ENCODE measurements at places on chromosomes 2 and 18.

- DNase-seq: no peak
These were observed 38.7 kb downstream of the PTGR3 start for GRCh38 chr18:75170022-75170789.

DNA sequence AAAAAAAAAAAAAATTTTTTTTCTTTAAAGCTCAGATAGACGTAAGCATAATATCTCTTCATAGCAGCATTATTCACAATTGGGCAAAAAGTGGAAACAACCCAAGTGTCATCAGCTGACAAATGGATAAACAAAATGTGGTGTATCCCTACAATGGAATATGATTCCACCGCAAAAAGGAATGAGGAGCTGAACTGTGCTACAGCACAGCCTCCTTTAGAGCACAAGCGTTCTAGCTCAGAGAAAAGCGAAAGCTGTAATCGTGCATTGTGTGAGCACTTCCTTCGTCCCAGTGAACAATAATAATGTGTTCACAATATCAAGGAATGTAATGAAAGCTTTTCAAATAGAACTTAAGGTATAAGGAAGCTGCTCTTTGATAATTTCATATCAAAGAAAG is 11.7 kb upstream of the CHMP1B start:
- DNase-seq: no peak

- no peak for DNase-seq
These were observed 164.8 kb downstream of the MYCN start for GRCh38 chr2:16104949-16105668.

GRCh38 chr2:235870515-235870914 is 297.7 kb downstream of the GBX2 start:
- DNase-seq: no peak

DNA sequence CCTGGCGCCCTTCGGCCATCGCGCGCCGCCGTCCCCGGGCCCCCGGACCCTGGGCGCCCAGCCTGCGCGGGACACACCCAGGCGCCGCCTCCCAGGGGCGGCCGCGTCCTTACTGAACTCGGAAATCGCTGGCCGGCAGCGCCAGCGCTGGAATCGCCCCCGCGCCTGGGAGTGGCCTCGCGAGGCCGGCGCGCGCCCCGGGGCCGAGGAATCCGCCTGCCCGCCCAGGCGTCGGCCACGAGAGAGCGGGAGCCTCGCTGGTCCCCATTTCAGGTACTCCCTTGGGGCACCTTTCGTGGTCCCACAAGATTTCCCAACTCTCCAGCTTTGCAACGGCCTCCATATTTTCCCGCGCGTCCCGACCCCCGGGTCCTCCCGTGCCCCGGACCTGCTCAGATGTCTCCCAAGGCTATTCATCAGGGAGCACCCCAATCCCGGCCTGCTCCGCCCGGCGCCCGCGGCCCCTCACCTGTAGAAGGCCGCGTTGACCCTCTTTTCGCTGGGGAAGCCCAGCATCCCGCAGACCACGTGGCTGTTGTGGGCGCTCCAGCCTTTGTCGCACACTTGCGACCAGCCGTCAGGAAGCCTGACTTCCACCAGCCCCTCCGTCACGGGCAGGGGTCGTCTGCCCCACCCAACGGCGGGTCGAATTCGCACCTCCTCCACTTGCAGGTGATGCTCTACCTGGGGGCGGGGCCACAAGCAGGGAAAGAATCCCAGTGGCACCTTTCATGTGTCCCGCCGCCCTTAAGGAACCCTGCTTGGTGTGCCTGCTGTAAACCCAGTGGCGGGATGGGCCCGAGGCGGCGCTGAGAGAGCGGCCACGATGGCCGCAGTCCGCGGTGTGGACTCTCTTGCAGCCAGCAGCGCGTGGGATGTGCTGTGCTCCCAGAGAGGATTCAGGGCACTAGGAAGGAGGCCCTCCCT is 4.6 kb downstream of the LOXL3 start:
- peak; percentile 49 for DNase-seq

DNA sequence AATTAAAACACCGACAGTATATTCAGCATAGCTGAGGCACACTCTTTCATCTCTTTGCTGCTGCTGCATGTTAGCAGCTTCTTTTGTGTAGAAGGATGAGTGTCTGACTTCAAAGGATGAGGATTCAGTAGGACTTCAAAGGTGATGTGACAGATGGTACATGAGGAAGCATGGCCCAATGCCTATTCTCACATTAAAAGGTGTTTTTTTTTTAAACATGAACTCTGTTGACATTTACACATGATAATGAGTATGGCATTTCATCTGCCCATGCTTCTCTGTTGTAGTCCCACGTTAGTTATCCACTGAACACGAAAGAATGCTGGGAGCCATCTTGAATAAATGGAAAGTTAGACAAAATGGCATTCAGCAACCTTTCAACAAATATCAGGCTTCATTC is 1950.8 kb upstream of the PIK3C3 start:
- no peak for DNase-seq

DNA sequence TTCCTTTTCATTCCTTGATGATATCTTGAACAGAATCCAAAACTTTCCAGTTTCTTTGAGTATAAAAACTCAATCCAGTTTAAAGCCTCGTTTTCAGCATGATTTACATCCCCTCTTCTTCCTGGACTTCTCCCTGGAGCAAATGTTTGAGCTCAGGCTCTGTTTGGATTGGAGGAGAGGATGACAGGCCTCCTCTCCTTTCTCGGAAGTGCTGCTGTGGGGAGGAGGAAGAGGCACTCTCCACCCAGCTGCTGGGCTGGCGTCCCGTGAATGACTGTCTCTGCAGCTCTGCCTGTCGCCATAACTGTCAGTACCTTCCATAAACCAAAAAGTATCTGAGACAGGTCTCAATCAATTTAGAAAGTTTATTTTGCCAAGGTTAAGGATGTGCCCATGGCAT is 238.2 kb upstream of the AGAP1 start:
- DNase-seq: no peak

GRCh38 chr2:69576880-69577279 is 66.7 kb downstream of the AAK1 start:
- no peak for DNase-seq

DNA sequence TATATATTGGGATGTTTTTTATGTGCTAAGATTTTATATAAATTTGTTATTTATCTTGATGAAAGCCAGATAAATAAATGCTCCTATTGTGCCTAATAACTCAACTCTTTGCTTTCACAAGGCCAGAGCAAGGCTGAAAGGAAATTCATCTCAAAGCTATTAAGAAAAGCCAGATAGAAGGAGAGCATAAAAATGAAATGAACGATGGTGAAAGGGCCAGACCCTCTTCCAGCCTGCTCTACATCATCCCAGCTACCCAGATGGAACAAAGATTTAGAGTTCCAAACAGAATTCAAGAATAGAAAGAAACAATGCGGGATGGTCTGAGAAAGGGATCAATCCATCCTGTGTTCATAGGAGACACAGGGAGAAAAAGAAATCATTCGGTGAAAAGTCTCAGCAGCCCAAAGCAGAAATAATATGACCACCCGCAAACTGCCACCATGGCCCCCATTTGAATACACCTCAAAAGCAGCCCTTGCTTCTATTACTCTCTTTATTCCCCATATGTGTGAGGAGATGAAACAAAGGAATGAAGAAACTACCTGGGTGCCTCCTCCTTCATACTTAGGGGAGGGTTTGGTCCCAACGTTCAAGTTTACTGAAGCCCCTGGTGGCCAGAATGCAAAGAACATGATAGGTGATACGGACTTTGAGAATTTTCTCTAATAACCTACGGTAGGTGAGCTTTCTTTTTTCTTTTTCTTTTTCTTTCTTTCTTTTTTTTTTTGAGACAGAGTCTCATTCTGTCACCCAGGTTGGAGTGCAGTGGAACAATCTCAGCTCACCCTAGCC is 110.1 kb upstream of the FBXO11 start:
- DNase-seq: no peak

- DNase-seq: no peak
These were observed 45.1 kb upstream of the SEC11C start for GRCh38 chr18:59094569-59094968.

- DNase-seq: no peak
These were observed 334.5 kb downstream of the SMAD2 start for GRCh38 chr18:47595831-47596501.

- no peak for DNase-seq
These were observed 94.3 kb downstream of the DGKD start for GRCh38 chr2:233448575-233448974.

GRCh38 chr2:68787356-68787755 is 52.7 kb downstream of the ARHGAP25 start:
- DNase-seq: no peak

- DNase-seq: no peak
These were observed 24.6 kb downstream of the ARL6IP6 start for GRCh38 chr2:152743002-152743401.

- DNase-seq: no peak
These were observed 274.9 kb upstream of the TCF4 start for GRCh38 chr18:55862693-55863390.

DNA sequence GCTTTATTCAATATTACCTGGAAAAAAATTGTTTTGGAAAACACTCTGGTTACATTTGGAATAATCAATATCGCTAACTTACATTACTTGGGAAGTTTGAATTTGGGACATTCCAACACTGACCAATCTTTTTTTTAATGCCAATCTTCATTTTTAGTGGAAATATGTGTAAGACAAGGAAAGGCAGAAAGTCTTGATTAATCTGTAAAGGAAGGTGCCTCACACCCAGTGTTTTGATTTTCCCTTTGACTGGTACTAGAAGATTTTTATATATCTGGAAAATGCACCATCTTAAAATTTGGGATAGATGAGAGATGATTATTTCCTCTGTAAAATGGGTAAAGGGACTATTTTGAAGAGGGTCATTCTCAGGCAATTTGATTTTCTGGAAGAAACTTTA is 879.2 kb upstream of the ZEB2 start:
- DNase-seq: no peak

DNA sequence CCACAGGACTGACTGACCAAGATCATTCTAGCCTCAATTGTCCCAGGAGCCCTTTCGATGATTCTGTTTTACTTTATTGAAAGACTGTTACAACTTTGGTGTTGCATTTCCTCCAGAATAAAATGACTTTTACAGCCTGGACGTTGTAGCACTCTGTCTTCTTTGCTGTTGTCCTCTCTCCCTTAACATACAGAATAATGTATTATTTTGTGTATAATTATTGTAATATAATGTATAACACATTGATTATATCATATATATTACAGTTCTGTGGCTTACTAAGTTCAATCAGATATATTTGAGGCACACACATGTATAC is 380 bp upstream of the FANCL start:
- DNase-seq: no peak

- no peak for DNase-seq
These were observed 638.9 kb upstream of the LRRTM1 start for GRCh38 chr2:80943487-80943886.

DNA sequence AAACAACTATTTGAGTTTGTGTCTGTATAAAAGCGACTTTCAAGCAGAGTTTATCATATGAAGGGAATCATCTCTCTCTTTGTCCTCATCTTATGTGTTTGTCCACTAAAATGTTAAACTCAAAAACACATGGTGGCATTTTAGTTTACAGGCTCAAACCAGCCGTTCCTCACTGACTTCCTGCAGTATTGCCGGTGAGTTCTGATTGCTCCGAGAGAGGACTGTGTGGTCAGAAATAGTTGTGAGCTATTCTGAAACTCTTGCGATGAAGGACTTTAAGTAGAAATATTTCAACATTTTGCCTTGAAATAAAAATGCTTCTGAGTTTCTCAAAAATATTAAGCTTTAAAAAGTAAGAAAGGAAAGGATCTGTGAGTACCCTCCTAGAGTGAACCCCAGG is 163.2 kb upstream of the CAVIN2 start:
- no peak for DNase-seq

GRCh38 chr2:135890835-135891234 is 14.6 kb upstream of the MCM6 start:
- no peak for DNase-seq

DNA sequence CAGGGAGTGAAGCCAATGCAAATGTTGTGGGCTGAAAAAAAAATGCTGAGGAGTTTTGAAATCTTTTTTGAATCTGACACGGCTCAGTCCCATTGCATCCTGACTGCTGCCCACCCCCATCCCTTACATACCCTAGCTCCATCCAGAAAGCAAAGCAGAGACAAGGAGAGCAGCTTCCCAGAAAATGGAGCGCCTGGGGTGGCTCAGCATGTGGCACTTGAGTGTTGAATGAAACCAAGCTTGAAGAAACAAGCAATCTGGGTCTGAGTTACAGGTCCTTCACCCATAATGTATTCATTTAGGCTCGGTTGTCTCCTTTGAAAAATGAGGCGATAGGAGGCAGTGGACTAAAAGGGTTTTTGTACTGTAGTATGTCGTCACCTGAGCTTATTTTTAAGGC is 244.2 kb upstream of the ACVR2A start:
- no peak for DNase-seq

DNA sequence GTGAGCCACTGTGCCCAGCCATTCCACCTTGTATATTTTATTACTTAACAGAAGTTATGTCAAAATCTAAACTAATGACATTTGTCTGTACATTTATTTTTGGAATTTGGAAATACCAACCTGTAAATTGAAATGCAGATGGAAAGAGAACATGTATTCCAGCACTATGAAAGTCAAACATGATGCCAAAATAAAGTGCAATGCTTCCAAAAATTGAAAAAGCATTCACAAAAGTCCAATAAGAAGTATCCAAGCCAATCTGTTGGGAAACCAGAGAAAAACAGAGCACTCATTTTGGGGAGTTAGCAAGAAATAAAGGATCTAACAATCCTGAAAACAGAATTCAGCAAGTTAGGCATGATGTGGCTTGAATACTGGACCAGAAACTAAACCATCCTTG is 30.3 kb upstream of the NARS1 start:
- no peak for DNase-seq

GRCh38 chr2:38778687-38779082 is 675 bp downstream of the GEMIN6 start:
- no peak for DNase-seq

DNA sequence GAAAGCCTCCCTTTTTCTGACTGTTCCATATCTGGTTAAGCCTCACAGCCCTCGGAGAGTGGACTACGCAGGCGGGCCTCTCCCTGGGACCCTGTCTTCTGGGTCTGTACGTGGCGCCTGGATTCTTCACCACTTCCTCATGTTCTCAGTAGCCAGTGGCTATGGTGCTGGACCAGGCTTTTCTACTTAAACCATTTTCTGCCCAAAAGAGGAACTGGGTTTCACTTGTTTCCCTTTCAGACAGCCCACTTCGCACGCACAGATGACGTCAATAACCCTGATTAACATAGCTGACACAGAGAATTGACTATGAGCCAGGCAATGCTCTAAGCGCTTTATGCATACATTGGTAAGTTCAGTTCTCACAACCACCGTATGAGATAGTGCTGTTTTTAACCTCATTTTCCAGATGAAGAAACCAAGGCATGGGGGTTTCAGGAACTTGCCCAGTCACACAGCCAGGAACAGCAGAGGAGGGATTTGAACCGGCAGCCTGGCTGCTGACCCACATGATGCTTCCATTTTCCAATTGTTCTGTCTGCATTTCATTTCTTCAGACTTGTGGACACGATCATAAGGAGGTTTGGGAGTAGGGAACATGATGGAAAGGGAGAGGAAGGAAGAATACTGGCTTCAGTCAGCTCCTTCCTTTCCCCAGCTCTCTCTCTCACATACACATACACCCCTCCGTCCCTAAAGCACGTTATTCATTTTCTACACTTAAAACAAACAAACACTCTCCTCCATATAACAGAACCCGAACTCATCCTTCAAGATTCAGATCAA is 41.7 kb downstream of the MYOM1 start:
- DNase-seq: no peak

- no peak for DNase-seq
These were observed 9.6 kb downstream of the CPLX4 start for GRCh38 chr18:59308938-59309260.
